ENCODE measurements at places on chromosomes 3 and 15.

DNA sequence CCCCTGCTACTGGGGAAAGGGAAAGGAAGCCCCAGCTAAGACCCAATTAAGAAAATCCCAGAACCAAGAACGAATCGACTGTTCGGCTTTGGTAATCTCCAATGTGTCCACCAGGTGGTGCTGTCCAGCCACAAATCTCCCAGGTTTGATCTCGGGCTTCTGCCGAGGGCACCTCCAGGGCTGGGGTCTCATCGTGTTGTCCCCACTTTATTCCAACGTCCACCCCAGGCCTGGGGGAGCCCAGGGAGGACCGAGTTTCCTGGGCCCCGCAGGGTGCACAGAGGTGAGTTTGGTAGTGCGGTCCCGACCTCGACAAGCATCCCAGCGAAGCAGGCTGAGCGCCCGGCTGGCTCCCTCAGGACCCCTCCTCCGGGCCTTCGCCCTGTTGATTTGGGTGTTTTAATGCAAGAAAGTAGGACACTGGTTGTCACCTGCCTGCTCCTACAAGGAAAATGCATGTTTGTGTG lies 185.1 kb downstream of the GOLGA6L6 start:
- DNase-seq = no peak

DNA sequence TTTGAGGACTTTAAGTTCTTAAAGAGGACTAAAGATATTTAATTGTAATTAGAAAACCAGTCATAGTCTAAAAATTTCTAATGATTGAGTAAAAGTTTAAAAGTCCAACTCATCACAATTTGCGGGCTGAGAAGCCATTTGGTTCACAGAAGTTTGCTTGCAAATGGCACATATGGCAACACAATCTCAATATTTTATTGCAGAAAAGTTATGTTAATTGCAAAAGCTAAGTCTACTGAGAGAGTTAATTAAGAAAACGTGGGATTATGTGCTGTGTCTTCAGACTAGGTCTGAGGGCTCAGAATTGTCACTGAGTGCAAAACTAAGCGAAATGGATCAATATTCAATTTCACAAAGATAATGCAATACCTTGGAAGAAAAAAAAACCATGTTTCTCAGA lies 289.7 kb downstream of the PYDC2 start:
- DNase-seq = no peak

DNA sequence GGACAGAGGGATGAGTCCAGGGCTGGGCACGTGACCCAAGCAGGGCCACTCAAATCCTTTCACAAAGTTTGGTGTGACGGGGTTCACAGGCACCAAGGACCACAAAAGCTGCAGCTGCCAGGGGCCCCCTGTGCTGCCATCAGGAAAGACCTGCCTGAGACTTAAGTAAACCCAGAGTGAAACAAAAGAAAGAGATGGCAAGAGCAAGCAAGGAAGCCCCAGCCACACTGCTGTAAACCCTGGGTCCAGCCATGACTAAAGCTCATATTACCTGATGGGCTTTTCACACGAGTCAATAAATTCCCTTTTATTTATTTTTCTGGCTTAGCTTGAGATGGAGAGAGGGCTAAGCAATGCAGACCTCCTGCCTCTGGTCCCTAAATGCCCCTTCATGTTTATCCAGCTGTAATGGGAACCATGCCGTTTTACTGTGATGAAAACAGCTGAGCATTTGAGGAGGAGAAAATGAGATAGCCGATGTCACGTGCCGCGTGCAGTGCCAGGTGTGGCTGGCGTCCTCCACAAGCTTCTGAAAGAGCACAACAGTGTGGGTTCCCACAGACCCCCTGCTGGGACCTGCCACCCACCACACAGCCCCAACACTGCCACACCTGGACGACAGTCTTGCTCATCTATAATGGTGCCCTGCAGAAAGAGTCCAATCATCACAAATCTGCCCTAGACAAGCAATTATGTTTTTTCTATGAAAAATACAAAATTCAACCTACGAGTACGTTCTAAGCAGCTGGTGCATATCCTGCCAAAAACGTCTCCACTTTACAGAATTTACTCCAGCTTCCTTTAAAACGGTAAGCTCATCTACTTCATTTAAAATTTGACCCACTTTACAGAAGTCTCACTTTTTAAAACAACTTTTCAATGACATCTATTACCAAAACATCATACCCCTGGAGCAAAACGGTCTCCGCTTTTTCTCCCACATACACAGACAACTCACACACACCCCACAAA lies 34.2 kb downstream of the ADAMTS17 start:
- DNase-seq = peak; percentile 32

GRCh38 chr3:188348435-188349244 lies 194.7 kb downstream of the LPP start:
- peak; percentile 76 for DNase-seq
